ENCODE measurements at places on chromosomes 6 and 20.

DNA sequence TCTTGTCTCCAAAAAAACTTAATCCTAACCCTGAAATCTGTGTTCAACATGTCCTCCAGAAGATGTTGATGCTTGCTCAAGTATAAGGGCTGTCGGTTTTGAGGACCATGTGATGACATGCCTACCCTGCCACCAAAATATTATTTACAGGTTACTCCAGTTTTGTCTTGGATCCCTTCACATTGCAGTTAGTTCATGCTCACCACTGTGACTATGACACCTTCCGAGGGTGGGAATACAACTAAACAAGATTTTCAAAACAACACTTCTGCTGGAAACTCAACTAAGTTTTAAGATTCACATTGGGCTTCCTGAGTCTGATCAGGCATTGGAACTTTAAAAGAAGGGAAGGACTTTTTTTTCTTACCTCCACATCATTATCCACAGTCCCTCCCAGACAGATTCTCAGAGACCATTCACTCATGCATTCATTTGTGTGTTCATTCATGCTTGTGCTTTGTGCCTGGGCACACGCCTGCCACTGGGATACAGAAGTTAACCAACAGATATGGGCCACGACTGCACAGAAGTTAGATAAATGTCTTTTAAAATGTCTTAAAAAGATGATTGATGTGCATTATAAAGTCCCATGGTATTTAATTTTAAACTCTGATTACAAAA lies 118.7 kb upstream of the GJE1 start:
- no peak for DNase-seq

DNA sequence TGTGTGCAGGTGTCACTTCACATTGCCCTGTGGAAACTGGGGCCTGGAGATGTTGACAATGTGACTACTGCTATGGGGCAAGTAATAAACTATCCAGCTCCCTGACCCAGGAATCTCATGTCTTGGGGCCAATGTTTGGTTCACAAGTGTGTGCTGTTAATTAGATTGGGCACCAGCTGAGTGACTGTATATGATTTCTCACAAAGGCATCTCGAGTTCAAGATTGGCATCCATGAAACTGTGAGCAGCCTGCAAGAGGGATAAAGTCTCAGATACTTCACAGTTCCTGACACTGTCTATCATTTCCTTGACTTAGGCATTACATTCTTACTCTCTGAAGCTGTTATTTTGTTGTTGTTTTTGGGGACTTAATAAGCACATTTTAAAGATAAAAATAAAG lies 264.0 kb downstream of the PRKN start:
- DNase-seq = no peak

- DNase-seq = no peak
These were observed 25.3 kb upstream of the PYGB start for GRCh38 chr20:25222461-25223178.

DNA sequence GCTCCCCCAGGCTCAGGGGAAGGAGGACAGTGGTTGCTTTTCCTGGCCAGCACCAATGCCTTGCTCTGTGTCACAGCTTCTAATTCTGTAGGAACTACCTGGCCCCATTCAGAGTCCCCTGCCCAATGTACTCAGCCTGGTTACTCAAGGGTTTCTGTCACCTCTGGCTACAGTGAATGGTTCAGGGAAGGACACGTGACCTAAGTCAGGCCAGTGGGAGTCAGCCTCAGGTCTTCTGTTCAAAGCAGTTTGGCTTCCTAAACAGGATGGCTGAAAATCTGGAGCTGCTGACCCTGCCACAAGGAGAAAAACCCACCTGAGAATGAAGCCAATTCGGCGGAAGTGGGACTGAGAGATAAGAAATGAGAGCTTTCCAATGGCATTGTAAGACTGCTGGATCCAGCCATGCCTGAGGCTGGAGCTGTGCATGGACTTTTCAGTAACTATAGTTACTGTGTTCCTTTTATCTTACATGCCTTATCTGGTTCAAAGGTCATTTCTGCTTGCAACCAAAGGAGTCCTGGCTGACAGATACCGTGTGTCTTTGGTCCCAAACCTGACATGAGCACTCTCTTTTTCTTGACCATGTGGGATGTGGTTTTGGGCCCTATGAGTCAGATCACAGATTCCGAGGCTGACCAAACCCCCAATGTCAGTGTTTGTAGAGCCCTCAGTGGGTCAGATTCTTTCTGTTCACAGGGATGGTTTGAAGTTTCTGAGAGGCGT lies 104.3 kb downstream of the SULF2 start:
- DNase-seq = no peak

DNA sequence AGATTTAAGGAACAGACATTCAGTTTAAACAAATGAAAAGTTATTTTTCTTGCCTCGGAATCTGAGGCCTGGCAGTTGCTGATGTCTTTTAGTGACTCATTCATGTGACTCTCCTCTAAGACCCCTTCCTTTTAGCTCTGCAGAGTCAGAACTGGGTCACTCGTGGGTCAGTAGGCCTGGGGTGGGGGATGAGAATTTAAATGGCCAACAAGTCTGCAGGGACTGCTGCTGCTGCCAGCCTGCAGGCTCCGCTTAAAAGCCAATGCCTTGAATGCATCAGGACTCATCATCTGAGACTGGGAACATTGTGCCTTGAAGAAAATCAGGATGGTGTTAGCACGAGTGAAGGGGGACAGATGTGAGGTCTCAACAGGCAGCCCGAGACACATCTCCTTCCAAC lies 404.3 kb downstream of the CDH26 start:
- no peak for DNase-seq

Data from NCI-H510A (cell line).